ENCODE measurements at places on chromosomes 13 and 19.

DNA sequence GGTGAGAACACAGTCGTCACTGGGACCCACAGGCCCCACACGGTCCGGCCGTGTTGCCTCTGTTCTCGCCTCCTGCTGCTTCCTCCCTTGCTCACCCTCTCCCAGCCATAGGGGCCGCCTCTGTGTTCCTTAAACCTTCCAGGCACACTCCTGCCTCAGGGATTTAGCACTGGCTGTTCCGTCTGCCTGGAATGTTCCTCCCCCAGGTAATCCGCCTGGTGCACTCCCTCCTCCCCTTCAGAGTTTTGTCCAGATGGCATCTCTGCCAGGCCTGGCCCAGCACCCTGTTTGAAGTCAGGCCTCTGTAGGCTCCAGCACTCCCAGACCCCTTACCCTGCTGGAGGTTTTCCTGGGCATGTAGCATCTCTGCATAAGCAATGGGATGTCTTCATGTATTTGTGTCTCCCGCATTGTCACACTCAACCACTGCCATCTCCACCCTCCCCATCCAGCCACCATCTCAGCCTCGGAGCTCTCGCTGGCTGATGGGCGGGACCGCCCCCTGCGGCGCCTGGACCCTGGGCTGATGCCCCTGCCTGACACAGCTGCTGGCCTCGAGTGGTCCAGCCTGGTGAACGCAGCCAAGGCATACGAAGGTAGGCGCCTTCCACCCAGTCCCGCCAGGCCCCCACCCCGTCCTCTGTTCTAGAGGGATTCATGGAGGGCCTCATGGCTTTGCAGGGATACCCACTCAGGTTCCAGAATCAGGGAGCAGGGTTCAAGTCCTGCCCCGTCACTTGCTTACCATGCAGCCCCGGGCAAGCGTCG is 25.9 kb downstream of the DPF1 start:
- no peak for DNase-seq

DNA sequence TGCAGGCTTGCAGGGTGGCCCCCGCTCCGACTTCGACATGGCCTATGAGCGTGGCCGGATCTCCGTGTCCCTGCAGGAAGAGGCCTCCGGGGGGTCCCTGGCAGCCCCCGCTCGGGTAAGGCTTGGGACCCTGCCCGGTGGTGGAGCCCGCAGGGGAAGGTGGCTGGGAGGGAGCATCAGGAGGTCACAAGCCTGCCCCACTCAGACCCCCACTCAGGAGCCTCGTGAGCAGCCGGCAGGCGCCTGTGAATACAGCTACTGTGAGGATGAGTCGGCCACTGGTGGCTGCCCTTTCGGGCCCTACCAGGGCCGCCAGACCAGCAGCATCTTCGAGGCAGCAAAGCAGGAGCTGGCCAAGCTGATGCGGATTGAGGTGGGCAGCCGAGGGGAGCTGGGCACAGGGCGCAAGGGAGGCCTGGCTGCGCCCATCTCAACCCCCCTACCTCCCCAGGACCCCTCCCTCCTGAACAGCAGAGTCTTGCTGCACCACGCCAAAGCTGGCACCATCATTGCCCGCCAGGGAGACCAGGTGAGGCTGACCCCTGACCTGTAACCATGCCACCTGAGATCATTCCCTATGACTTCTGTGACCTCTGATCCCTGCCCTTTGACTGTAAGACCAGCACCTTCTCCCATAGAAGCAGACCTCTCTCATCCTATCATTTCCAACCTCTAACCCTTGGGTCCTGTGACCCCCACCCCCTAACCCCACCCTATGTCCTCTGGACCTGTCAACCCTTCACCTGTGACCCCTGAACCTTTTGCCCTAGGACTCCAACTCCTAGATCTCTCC is 7.2 kb downstream of the PNPLA6 start:
- no peak for DNase-seq

- no peak for DNase-seq
Observed at GRCh38 chr13:21710163-21710562, 39.3 kb downstream of the FGF9 start.

GRCh38 chr19:2049741-2050348 is 1.2 kb downstream of the MKNK2 start:
- DNase-seq: no peak

GRCh38 chr13:102909971-102910370 is 64.1 kb downstream of the ERCC5 start:
- no peak for DNase-seq

DNA sequence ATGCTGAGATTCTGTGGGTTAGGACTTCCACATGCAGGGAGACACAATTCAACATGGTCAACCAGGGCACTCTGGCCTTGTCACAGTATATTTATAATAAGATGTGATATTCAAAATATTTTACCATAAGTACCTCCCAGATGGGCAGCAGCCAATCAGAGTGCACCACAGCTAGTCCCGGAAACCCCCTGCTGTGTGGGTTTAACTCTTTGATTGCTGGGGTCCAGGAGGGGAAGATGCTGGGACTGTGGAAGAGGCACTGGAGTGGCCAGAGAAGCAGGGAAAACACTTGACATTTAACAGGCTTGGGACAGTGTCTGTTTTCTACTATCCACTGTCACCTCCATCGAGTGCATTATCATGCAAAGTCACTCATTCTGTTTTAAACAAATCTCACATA is 99.0 kb downstream of the MBNL2 start:
- no peak for DNase-seq

DNA sequence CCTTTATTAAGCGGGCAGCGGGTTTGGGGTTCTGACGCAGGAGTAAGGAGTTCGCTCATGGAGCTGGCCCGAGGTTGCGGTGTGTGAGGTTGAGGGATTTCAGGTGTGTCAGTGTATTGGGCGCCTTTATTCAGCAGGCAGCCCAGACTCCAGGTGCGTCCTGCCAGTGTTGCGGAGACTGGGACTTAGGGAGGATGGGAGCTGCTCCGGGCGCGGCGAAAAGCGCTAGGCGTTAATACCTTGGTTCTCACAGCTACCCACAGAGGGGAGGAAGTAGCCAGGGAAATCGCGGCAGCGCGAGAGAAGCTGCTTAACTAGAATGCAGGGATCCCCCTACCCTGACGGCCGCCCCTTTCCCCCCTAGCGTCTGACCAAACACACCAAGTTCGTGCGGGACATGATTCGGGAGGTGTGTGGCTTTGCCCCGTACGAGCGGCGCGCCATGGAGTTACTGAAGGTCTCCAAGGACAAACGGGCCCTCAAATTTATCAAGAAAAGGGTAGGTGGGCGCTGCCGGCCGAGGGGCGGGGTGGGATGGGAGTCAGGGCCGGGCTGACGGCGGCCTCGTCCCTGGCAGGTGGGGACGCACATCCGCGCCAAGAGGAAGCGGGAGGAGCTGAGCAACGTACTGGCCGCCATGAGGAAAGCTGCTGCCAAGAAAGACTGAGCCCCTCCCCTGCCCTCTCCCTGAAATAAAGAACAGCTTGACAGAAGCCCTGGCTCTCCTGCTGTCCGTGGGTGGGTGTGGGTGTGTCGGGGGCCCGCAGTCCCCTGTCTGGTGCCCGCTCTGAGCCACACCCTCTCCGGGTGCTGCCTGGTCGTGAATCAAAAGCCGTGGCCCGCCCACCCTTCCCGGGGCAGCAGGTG is 1.1 kb downstream of the RPL36 start:
- peak; percentile 67 for DNase-seq
